ENCODE measurements at places on chromosomes 5 and 9.
A peak's percentile ranks its signal among the peaks of the same experiment; 100 is the strongest.

GRCh38 chr5:135493406-135494180 is 41.4 kb upstream of the TIFAB start:
- no peak for DNase-seq

GRCh38 chr9:115413304-115413703 is 295.3 kb upstream of the TNC start:
- DNase-seq: no peak

DNA sequence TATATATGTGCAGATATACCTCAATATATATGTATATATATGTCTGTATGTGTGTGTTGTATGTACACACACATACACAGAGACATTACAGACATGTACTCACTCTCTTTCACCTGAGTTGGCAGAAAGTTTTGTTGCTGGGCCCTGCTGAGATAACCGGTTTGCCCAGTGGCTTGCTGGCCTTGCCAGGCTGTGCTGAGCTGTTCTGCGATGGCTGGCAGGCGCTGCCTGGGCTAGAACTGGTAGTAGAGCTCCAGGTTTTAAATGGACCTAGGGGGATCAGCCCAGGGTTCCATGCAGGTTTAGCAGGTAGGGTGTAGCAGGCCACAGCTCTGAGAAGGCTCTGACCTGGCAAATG is 394.3 kb downstream of the GADD45G start:
- no peak for DNase-seq

DNA sequence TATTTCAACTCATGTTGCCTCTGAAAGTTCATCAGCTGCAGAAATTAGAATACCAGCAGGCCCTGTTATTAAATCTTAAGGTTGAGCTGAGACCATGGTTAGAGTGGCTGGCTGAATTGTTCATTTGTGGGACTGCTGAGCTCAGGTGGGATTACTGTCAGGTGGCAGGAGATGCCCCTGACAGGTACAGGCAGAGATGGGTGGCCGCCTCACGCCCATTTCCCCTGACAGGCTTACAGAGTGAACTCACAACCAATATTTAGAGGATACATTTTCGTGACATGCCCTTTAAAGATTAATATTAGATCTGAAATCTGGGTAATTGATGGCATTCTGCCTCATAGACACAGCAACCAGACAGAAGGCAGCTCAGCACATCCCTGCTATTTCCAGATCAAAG is 136.0 kb downstream of the MVB12B start:
- DNase-seq: no peak

GRCh38 chr5:53397141-53397757 is 83.2 kb upstream of the FST start:
- no peak for DNase-seq

- DNase-seq: no peak
Observed at GRCh38 chr5:132215329-132215728, 12.3 kb downstream of the P4HA2 start.

- no peak for DNase-seq
Observed at GRCh38 chr5:21097661-21098060, 1109.7 kb upstream of the CDH18 start.

GRCh38 chr5:135443161-135443960 is 3.8 kb downstream of the DCANP1 start:
- no peak for DNase-seq

GRCh38 chr9:78557540-78557939 is 260.6 kb downstream of the PSAT1 start:
- DNase-seq: no peak

DNA sequence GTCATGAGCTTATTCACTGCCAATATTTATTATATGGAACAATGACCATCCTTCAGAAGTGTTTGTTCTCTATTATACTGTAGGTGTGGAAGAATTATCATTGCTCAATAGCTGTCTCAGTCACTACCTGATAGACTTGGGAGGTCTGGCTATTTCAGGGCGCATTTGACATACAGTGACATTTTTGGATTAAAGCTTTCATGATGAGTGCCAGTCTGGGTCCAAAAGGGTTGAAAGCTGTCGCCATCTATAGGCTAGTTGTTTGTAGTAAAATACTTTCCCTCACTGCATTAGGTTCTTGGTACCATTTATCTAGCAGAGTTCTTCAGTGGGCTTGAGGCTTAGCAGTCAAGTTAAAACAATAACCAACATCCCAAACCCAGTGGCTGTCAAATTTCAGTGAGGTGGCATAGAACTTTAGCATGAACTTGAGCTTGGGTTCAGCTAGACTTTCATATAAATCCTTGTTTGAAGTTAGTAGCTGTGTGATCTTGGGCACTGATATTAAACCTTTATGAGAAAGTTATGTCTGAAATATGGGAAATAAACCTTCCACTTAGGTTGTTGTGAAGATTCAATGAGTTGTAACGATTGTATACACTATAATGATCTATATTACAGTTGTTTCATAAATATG is 110.5 kb upstream of the CDKN2B start:
- no peak for DNase-seq

- no peak for DNase-seq
Observed at GRCh38 chr9:14515571-14516198, 177.5 kb downstream of the ZDHHC21 start.

DNA sequence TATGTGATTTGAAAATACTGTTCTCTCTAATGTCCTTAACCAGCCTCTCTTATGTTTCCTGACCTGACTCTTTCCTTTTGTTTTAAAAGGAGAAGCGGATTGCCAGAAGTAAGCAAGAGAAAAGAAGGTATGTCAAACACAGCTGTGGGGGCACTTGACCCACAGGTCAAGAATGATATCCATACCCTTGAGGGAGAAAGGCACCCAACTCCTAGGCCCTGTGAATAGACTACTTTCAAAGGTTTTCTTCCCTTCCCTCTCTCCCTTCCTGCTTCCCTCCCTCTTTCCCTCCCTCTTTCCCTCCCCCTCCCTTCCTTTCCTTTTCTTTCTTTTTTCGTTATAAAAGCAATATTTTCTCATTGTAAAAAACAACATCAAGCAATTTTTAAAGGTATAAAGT is 306.8 kb downstream of the TRPM3 start:
- DNase-seq: no peak

DNA sequence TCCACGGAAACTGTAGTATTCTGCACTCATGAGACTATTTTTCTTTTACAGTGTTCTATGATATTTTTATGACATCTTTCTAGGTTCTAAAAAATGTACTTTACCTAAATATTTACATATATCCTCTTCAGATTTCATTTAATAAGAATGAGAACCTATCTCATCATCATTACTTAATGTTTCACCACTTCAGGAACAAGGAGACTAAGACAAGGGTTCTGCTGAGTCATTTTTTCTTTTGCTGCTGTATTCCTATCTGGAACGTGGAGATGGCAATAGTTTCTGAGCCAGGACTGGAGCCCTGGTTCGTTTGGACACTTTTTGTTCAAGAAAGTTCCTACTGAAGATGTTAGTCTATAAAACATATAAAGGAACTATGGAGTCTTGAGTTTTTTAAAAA is 258.2 kb upstream of the MAP3K1 start:
- DNase-seq: no peak

- no peak for DNase-seq
Observed at GRCh38 chr9:125759764-125760129, 12.6 kb downstream of the PBX3 start.

GRCh38 chr5:144040615-144041305 is 129.7 kb downstream of the YIPF5 start:
- no peak for DNase-seq

DNA sequence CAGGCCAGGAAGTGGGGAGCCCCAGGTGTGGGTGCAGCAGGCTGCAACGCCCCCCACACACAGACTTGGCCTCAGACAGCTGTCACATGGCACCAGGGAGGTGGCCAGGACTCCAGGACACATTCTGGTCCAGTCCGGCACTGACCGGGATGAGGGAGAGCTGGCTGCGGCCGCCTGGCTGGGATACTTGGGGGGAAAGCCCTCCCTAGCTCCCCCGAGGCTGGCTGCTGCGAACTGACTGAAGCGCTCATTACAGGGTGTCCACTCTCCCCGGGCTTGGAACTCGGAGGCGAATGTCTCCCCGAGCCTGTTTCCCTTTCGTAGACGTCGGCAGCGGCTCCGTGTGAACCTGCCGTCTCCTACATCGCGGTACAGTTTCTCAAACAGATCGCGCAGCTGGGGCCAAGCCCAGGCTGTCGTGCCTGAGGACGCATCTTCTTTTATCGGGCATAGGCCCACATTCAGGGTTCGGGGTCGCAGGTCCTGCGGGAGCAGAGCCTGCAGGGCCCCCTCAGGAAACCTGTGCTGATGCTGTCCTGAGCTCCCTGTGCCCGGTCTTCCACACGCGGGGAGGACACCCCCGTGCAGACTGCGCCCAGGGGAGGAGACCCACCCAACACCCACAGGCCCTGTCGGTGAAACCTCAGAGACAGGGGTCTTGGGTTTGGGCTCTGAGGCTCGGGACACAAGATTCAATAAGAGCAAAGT is 19.8 kb downstream of the NACC2 start:
- DNase-seq: no peak

DNA sequence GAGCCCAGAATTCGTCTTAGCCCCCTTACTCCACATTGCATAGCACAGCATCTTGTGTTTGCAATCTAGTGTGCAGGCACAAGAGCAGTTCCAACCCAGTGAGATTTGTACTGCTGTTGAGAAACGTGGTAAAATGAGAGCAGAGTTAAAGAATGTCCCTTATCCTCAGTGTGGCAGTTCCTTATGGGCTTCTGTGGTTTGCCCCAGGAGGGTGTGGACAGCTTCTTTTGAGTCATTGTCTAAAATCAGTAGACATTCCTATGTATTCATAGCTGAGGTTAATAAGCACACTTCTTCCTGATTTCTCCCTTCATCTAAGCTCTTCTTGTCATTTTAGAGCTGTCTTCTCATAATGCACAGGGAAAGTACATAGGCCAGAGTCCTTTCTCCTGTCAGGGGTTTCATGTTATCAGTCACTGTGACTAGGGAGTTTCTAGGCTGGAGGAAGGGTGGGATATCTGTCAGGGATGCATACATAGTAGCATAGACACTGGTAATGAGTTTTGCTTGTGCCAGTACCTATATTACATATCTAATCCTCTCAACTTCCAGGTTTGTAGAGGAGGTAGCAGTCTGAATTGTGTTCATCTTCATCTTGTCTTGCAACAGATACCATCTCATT is 2.0 kb upstream of the CAVIN4 start:
- DNase-seq: no peak

GRCh38 chr9:21294364-21294774 is 10.7 kb downstream of the IFNA5 start:
- DNase-seq: no peak

- DNase-seq: no peak
Observed at GRCh38 chr5:151926188-151926587, 1.5 kb upstream of the GLRA1 start.

DNA sequence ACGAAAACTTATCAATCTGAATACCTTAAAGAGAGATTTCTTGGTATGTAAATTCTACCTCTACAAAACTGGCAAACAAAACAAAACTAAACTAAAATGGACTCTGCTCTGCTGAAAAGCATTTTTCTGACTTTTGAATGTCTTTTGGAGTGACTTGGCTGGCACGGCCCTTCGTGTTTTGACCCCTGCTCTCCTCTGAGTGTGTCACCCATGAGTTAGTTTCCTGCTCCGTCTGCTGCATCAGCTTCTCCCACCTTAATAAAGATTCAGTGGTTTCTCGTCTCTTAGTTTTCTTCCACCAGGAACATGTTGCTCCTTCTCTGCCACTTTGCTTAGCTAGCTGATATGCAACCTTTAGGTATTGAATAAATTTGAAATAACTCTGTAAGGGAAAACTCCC is 1084.0 kb upstream of the CDH18 start:
- DNase-seq: no peak

DNA sequence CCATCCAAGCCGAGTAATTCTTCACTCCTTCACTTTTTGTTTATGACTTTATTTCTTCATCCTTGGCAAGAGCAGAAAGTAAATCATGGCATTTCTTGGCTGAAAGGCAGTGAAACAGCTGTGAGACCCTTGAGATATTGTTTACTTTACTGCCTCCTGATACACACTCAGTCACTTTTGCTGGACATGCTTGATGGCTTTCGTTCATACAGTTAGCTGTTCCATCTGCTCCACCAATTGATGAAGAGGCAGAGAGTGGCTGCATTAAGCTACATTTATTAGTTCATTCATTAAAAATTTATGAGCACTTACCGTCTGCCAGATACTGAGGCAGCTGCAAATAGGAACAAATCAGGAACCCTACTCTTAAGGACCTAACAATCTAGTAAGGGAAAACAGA is 184.4 kb upstream of the OR13F1 start:
- no peak for DNase-seq

- no peak for DNase-seq
Observed at GRCh38 chr5:173498739-173499470, 117.5 kb downstream of the BOD1 start.

GRCh38 chr5:147699496-147700088 is 82.9 kb downstream of the JAKMIP2 start:
- no peak for DNase-seq

DNA sequence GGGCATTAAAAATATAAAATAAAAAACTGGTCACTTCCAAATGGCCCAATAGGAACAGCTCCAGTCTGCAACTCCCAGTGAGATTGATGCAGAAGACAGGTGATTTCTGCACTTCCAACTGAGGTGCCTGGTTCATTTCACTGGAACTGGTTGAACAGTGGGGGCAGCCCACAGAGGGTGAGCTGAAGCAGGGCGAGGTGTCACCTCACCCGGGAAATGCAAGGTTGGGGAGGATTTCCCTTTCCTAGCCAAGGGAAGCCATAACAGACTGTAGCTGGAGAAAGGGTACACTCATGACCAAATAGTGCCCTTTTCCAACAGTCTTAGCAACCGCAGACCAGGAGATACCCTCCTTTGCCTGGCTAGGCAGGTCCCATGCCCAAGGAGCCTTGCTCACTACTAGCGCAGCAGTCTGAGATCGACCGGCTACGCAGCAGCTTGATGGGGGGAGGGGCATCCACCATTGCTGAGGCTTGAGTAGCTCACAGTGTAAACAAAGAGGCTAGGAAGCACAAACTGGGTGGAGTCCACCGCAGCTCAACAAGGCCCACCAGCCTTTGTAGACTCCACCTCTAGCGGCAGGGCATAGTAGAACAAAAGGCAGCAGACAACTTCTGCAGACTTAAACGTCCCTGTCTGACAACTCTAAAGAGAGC is 12.7 kb downstream of the RLN1 start:
- DNase-seq: peak; percentile 30

DNA sequence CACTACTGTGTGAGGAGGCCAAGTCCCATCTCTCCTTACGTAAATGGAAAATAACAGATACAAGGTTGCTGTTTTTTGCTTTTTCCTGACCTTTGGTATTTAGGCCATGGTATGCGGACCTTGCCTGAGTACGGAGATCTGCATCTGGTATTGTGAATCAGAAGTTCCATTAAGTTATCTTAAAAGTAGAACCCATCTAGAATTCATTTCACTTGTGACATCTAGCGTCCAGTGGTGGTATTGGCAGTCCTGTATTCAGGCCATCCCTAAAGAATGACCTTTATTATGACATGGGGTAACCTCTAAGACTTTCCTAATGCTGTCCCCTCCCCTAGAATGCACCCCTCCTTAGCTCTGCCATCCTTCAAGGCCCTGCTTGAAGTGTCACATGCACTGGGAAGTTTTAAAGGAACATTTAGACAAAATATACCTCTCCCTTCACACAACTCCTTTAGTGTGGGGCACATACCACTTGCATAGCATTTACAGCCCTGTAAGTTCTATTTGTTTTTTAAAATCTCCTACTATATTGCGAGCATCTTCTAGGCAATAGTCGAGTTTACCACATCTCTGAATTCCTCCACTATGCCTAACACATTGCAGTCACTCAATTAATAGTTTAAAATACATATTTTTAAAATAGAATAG is 1.9 kb upstream of the SPDL1 start:
- DNase-seq: peak; percentile 26

- DNase-seq: no peak
Observed at GRCh38 chr5:14330729-14331385, 187.7 kb downstream of the TRIO start.

GRCh38 chr5:58771796-58772195 is 188.9 kb downstream of the RAB3C start:
- no peak for DNase-seq

Data from activated gamma-delta T cell treated with anti-CD3 and anti-CD28 coated beads, Interleukin-2, amount 50 U/mL, for 16 hours (primary cell).